ENCODE measurements at places on chromosomes 13 and 19.
A peak's percentile ranks its signal among the peaks of the same experiment; 100 is the strongest.

- no peak for DNase-seq
Observed at GRCh38 chr13:90443268-90443667, 904.2 kb upstream of the MIR17HG start.

- peak; percentile 59 for DNase-seq
Observed at GRCh38 chr13:92573467-92574057, 653.0 kb upstream of the GPC6 start.

- peak; percentile 8 for DNase-seq
Observed at GRCh38 chr19:18418029-18418482, 1.1 kb upstream of the SSBP4 start.

- peak; percentile 58 for DNase-seq
Observed at GRCh38 chr19:46824890-46825730, 25.5 kb downstream of the AP2S1 start.

- no peak for DNase-seq
Observed at GRCh38 chr13:29902632-29903305, 52.4 kb upstream of the UBL3 start.

GRCh38 chr19:47111006-47111621 is 2.5 kb downstream of the ZC3H4 start:
- peak; percentile 70 for DNase-seq

All from GM12865 (cell line).